ENCODE measurements at places on chromosomes 3 and 15. TPM values are rescaled to one million over a fixed set of nuclear protein-coding genes. Genes with fewer than 3 reads are reported as not detected.

DNA sequence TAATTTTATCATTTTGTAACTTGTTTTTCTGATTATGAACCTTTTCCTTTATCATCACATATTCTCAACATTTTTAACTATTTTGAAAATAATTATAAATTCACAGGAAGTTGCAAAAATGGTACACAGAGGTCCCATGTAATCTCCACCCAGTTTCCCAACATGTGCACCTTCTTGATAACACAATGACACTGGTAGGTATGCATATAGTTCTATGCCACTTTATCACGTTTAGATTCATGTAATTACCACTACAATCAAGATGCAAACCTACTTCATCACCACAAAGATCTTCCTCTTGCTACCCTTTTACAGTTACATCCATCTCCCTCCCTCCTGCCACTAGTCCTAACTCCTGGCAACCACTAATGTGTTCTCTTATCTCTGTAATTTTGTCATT is 413.9 kb downstream of the SHQ1 start:
- no peak for DNase-seq

DNA sequence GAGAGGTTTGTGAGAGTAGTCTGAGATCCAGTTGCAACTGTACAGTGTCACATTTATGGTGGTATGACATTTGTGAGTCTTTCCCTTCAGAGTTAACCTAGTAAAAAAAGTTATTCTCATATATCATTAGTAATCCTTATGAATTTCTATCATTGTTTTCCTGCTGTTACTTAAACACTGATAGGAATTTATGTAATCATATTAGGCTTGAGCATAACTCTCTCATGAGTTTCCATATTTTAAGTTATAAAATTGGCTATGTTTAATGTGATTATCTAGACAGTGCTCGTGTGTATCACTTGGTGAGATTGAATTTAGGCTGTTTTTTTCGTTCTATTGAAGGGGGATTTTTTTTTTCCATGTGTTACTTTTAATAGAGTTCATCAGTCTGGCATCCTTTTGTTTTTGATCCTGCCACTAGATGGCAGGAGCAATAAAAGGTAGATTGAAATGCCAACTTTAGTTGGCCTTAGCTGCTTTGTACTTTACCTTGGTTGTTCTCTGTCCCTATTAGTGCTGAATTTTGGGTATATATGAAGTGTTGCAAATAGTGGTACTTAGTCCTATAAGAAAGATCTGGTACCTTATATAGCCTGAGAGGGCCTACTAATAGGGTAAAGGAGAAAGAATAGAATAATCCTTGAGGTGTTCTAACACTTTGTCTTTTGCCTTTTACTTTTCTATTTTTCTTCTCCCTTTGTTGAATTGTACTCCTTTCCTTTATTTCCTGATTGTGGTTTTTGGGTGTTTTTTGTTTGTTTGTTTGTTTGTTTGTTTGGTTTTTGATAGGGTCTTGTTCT is 17.9 kb downstream of the STT3B start:
- DNase-seq, result no peak

POPDC2 gene
- 53.2 TPM for total RNA-seq

CLDN18 gene
- 6.7 TPM for total RNA-seq

DNA sequence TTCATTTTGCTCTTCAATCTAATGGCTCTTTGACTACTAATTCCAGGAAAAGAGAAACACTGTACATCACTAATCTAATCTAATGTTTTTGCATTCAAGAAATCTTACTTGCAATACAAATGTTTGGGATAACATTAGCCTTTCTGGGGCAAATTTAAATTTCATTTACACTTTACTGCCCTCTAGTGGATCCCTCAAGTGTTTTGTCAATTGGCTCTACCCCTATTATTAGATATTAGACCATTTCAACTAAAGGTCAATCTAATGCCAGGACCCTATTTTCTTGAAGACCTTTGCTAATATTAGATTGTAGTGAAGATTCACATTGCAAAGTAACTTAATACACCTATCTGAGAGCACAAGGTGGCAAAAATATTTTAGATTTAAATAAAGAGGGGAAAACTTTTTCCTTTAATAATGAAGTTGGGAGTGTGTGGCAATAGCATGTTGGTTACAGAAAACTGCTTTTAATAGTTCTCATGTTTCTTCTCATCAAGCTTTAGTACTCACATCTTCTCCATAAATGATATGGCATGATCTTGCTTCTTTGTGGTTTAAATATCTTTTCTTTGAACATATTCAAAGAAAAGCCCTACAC is 5.0 kb downstream of the C2CD4A start:
- no peak for DNase-seq

DNA sequence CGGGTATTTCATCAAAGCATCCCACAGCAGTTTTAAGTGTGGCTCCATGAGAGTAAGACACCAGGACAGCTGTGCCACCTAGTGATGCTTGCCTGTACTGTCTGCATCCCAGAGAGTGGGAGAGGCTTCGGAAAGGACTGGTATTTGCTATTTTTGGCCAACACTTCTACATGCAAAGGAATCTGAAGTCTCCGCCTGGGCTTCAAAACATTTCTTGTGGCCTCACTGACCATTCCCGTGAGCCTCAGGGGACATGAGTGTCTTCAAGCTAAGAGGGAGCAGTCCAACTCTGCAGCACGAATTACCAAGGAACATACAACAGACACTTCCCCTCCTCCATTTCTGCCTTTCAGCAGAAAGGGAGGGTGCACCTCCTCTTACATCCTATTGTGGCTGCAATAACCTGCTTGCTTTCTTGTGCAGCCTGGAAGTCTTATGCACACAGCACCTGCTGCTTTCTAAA is 177.5 kb downstream of the RORA start:
- DNase-seq, result peak; percentile 36

TP63 gene
- 0.06 TPM for total RNA-seq

DNA sequence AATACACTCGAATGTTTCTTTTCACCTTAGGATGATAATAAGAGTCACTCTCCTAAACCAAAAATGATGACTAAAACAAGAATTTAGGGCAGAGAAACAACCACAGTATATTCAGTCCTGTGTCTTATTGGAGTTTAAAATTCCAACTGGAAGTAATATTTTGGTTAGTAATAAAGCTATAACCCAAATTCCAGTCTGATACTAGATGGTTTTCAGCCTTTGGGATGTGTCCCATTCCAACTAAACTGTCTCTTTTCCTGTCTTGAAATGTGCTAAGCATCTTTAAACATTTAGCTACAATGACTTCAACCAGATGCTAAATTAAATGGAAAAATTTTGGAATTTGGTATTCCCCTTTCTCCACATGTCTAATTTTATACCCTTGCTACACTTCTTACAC is 510.0 kb downstream of the ROBO1 start:
- no peak for DNase-seq

IL20RB gene
- total RNA-seq, result 0.66 TPM

DNA sequence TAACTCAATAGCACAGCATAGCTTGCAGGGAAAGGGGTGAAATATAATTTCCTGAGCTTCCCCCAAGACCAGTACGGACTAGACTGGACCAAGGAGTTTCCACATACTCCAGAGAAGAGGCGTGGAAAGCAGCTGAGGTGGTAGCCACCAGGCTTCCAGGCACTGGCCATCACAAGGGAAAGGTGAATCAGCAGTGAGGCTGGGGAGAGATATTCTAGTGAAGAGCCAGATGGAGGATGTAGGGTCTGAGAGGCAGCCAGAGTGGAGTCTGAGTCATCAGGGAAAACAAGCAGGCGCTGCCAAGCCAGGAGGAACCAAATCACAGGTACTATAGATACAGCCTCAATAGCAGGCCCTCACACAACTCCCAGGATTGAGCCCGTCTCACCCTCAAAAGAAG is 9.6 kb upstream of the RASA2 start:
- no peak for DNase-seq

DNA sequence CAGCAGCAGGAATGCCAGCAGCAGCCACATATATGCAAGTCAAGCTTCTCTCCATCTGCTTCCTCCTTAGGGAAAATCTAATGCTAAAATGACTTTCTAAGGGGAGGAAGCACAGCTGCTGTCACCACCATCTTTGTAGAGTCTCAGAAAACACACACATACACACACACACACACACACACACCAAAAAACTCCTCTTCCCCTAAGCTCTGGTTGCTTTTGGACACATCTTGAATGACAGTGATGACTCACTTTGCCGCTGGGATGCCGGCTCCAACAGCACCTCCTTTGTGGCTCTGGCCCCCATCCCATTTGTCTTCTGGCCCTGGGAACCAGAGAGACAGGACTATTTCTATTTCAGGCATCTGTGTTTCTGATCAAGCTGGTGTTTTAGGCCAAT is 124.8 kb upstream of the GOLIM4 start:
- no peak for DNase-seq

NECTIN3 gene
- total RNA-seq, result 27.7 TPM

GRCh38 chr3:17931131-17931530 is 188.7 kb upstream of the TBC1D5 start:
- DNase-seq, result no peak

- no peak for DNase-seq
Measured at GRCh38 chr15:35522061-35522460, 23.9 kb downstream of the DPH6 start.

- no peak for DNase-seq
Measured at GRCh38 chr15:27045796-27046195, 74.8 kb downstream of the GABRG3 start.

TTLL13 gene
- 0.32 TPM for total RNA-seq

GRCh38 chr3:112134335-112135124 is 1.5 kb upstream of the GCSAM start:
- no peak for DNase-seq

- no peak for DNase-seq
Measured at GRCh38 chr15:41852736-41853590, 14.3 kb downstream of the PLA2G4B start.

GRCh38 chr15:73637527-73637926 is 4.3 kb upstream of the NPTN start:
- DNase-seq, result no peak

LTK gene
- total RNA-seq, result 2.5 TPM

CFAP92 gene
- 3.3 TPM for total RNA-seq

SPATA12 gene
- total RNA-seq, result 0.43 TPM

GRCh38 chr3:13133471-13133981 is 60.3 kb upstream of the IQSEC1 start:
- DNase-seq, result no peak

FES gene
- total RNA-seq, result 26.2 TPM

DNA sequence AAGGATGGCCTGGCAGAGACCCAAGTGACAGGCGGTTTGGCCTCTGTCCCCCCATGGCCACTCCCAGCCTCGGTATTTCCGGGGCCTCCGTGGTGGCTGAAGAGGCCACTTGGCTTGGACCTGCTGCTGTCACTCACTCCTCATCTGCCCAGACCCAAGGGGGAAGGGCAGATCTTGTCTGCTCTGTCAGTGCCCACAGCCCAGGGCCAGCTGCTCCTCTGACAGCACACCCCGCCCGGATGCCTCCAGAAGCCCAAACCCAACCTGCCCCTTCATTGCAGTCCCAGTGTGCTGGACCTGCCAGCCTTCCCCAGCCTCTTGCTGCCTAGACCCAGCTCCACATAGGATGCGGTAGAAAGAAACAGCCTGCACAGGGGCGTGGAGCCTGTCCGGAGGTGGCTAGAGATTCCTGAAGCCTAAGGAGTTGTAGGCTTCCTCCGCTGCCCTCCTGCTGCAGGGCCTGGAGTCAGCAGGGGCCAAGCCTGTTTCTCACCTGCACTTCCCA is 52.0 kb downstream of the MAGEF1 start:
- no peak for DNase-seq

- no peak for DNase-seq
Measured at GRCh38 chr15:69074843-69075224, 60.3 kb downstream of the NOX5 start.

Data from mucosa of gallbladder (tissue), 1 donor.